ENCODE measurements at places on chromosomes 3 and 15.

- no peak for DNase-seq
These were observed 122.5 kb downstream of the IGSF11 start for GRCh38 chr3:118912188-118912587.

DNA sequence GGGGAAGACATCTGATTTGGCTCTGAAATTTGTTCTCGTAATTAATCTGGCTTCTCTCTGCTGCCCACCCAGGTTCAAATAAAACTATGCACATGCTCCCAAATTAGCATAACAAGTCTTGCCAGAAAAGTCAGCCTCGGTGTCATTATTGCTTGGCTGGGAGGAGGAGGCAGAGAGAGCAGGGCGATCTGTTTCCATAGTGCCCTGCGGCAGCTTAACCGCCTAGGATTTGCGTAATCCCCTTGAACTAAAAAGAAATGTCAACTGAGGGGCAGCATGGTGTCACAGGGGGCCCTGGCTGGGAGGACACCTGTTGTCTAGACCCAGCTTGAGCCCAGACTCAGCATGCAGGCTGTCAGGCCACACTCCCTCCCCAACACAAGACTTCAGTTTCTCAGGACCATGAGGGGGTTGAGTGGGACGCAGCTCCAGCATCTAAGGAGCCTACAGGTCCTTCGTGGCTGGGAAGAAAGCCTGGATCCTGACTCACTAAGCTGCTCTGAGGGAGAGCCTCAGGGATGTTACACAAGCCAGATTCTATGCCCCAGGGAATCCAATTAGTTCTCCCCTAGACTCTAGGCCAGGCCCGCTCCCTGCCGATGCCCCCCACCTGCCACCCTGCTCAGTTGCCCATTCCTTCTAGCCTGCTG is 17.3 kb downstream of the MRPS11 start:
- no peak for DNase-seq

GRCh38 chr3:61927332-61927731 is 366.0 kb downstream of the PTPRG start:
- peak; percentile 82 for DNase-seq

DNA sequence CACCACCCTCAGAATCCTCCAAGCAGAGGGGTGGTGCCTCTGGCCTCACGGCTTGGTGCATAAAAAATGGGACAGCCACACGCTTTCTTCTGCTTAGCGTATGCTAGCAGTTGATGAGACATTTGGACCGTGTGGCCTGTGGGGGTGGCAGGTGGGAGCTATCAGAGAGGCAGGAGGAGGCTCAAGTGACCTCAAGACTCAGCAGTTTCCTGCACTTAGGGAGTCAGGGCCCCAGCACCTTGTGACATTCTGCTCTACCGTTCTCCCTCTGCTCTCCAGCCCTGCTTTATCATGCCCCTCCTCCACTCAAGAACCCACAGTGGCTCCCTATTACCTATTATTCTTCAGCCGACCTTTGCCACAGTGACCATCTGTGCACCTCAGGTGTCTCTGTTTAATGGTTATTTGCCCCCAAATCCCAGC is 41.0 kb upstream of the CGNL1 start:
- DNase-seq, result no peak

DNA sequence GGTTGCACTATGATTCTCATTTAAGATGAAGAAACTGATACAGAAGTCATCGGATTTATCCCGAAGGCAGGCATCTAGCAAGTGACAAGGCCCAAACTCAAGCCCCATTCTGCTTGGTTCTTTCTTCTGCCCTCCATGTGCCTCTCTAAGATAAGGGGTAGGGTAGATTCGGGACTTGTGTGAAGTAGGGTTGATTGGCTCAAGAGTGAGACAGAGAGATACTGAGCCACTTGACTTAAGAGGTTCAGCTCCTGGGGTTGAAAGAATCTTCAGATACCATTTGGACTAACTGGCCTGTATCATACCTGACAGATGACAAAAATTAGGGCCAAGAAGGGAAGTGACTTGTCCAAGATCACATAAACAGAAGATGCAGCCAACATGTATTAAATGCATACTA is 891 bp downstream of the RFT1 start:
- DNase-seq, result no peak

GRCh38 chr3:161576714-161577510 is 80.3 kb downstream of the OTOL1 start:
- DNase-seq, result no peak

- DNase-seq, result no peak
These were observed 88.7 kb downstream of the POLR2M start for GRCh38 chr15:57795261-57795660.

GRCh38 chr3:148331081-148331846 is 366.4 kb upstream of the AGTR1 start:
- no peak for DNase-seq

- DNase-seq, result no peak
These were observed 74.3 kb downstream of the LIPC start for GRCh38 chr15:58506064-58506490.

DNA sequence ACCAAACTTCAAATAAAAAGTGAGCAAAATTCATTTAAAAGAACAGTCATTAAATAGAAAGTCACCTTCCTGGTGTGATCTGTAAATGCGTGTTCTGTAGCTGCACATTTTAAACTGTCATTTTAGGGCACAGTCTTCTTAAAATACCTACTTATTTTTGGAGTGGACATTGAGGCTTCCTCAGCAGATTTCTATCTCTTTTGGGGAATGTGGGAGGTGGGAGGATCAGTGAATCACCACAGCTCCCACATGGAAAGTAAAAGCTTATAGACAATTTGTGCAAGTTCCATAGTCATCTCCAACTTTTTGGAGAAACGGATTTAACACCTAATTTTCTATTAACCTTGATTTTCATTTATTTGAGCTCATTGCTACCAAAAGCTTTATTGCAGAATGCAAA is 21.0 kb upstream of the MOBP start:
- DNase-seq, result no peak

GRCh38 chr3:106530367-106530766 is 661.6 kb upstream of the CBLB start:
- DNase-seq, result no peak

DNA sequence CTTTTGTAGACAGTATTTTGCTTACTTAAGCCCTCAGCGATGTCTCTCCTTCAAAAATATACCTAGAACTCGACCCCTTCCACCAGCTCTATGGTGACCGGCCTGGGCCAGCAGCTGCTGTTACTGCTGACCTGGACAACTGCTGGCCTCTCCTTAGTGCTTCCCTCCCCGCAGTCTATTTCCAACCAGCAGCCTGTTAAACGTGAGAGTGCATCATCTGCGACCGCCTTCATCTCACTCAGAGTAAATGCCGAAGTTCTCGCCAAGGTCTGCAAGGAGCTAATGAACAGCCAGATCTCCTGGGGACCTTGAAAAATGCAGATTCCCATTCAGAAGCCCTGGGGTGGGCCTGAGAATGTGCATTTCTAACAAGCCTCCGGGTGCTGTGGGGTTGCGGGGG is 86.7 kb downstream of the RPLP1 start:
- DNase-seq, result no peak

GRCh38 chr3:43503067-43503728 is 118.6 kb downstream of the ANO10 start:
- DNase-seq, result no peak

DNA sequence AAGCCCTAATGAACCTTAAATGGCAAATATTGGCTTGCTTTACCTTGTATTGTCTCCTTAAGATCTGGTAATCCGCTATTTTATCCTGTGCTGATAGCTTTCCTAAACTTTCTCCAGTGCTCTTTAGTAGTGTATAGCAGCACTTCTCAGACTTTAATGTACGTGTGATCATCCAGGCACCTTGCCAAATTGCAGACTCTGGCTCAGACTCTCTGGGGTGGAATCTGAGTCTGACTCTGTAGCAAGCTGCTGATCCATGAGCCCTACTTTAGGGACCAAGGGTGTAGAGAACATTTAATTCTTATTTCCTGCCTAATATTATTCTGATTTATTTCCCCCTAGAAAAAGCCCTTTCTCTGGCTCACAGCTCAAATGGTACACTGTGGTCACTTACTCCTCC is 518.8 kb upstream of the ZNF385D start:
- DNase-seq, result peak; percentile 17

DNA sequence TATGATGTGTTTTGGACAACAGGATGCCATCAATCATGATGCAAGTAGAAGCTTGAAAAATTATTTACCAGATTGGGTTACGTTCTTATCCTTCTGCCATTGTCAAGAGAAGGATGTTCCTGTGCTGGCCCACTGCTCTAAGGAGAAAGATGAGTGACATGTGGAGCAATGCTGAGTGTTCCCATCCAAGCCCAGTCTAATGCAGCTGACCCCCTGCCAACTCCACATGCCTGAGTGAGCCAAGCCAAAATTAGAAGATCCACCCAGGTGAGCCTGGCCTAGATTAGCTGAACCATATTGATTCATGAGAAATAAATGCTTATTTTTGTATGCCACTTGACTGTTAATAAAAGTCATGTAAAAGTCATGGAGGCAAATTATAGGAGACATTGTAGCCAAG is 446.5 kb downstream of the CNTN3 start:
- no peak for DNase-seq

- DNase-seq, result no peak
These were observed 339.8 kb upstream of the WNT5A start for GRCh38 chr3:55826731-55827496.

Data from fibroblast of skin of left biceps (primary cell).